GM19239 (cell line): ENCODE measurements at places on chromosomes 7 and 10.

- no peak for DNase-seq
Observed at GRCh38 chr10:91587710-91588638, 44.9 kb downstream of the PPP1R3C start.

GRCh38 chr7:134694299-134694698, 47.6 kb downstream of the BPGM start:
- DNase-seq = no peak

GRCh38 chr10:14302035-14302434, 28.7 kb downstream of the FRMD4A start:
- no peak for DNase-seq

DNA sequence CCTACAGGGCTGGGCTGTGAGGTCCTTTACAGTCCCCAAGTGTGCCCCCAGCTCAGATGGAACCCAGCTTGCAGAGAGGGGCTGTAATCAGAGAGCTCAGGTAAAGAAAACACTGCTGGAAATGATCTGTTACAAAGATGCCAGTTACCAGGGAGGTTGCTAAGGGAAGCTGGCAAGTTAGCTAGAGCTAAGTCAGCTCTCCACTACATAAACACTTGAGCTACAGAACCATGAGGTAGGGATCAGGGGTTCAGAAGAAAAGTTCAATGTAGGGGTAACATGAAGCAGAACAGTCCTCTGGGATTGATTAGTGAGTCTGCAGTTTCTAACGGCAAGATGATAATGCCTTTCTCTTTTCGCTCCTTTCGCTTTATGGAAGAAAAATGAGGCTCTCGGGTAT, 53.1 kb upstream of the TM9SF3 start:
- DNase-seq = no peak

DNA sequence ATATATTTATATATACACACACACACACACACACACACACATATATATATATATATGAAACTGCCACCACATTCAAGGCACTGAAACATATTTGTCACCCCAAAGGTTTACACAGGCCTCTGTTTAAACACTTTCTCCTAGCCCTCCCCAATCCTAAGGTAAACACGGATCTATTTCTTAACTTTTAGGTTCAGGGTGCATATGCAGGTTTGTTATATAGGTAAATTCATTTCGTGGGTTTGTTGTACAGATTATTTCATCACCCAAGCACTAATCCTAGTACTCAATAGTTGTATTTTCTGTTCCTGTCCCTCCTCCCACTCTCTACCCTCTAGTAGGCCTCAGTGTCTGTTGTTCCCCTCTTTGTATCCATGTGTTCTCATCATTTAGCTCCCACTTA, 305.0 kb downstream of the GPR37 start:
- no peak for DNase-seq

GRCh38 chr7:104931181-104931781, 82.7 kb upstream of the KMT2E start:
- no peak for DNase-seq

- DNase-seq = no peak
Observed at GRCh38 chr10:60459701-60460457, 70.2 kb upstream of the ANK3 start.

DNA sequence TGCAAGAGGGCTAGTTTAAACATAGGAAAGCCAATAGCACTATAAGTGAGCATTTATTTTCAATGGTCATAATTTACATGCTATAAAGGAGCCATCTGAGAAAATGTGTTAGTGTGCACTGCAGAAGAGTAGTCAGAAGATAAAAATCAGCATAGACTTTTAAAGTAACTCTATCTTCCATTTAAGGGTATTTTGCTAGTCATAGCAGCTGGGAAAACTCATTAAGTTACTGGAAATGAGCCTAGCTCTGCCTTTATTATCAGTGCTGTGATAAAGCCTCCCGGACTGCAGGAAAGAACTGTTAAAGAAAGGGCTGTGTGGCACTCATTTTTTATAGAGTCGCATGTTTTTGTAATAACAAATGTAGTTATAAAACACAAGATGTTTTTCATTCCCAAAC, 825.8 kb upstream of the POM121L12 start:
- no peak for DNase-seq

- DNase-seq = peak; percentile 83
Observed at GRCh38 chr7:56063882-56064625, at the start of gene SUMF2. TSS of gene SUMF2 (plus strand) at chr7:56064286. CDS start at chr7:56064312, 26 bp downstream.

- DNase-seq = no peak
Observed at GRCh38 chr7:106681815-106682495, 21.0 kb upstream of the CCDC71L start.

- no peak for DNase-seq
Observed at GRCh38 chr7:133303931-133304330, 51.1 kb downstream of the EXOC4 start.

- DNase-seq = no peak
Observed at GRCh38 chr10:78565841-78566240, 502.9 kb upstream of the ZMIZ1 start.

DNA sequence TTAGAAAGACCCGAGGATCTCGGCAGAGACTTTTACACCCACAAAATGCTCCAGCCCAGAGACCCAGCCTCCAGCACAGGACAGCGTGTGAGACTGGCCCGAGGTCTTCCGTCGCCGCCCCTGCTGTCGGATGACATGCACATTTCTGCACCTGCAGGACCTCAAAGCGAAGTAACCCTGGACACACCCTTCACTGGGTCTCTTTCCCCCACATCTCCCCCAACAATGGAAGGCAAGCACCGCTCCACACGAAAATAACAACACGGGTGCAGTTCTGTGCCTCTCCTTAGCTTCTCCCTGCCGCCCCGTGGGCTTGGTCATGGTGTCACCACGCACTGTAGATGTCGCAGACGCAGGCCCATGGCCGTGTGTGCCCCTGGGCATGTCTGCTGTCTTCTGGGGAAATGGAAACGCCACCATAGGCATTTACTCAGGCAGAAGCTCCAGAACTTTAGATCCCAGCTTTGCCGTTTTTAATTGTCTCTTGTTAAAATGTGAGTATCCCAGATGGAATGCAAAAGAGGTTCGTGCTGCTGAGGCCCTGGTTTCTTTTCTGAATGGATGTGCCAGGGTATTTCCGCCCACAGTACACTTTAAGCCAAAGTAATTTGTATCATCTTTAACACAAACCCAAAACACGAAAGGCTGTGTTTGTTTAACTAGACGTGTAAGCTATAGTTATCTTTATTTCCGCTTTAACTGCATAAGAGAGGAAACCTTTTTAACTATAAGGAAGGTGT, 237.9 kb downstream of the MGMT start:
- DNase-seq = no peak

DNA sequence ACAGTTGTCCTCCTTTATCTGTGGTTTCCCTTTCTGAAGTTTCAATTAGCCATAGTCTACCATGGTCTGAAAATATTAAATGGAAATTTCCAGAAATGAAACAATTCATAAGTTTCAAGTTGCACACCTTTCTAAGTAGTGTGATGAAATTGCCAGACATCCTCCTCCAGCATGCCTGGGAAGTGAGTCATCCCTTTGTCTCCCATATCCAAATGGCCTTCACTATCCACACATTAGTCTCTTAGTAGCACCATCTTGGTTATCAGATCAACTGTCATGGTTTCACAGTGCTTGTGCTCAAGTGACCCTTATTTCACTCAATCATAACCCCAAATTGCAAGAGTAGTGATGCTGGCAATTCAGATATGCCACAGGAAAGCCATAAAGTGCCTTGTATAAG, 83.4 kb upstream of the PPP1R9A start:
- DNase-seq = no peak

DNA sequence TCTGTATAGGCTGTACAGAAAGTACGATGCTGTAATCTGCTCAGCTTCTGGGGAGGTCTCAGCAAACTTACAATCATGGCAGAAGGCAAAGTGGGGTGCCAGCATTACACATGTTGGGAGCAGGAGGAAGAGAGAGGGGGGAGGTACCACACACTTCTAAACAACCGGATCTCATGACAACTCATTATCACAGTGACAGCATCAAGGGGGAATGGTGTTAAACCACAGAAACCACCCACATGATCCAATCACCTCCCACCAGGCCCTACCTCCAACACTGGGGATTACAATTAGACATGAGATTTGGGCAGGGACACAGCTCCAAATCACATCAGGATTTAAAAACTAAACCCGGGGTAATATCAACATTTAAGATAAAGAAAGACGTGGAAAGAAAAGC, 468.8 kb upstream of the AUTS2 start:
- DNase-seq = no peak

DNA sequence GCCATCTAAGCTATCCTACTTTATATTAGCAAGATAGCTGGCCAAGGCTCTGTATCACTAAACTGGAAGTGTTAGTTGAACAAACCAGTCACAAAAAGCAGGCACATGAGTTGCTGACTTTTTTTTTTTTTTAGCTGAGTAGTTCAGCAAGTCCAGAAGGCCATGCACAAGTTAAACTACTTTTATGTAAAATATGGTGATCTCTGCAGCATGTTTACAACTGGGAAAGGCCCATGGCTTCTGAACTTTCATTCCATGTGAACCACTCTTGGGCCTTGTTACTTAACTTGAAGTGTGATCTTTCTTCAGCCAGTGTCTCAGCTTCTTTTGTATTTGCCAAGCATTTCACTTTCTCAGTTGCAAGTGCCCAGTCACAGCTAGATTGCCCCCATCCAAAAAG, 78.5 kb downstream of the CALD1 start:
- DNase-seq = no peak

DNA sequence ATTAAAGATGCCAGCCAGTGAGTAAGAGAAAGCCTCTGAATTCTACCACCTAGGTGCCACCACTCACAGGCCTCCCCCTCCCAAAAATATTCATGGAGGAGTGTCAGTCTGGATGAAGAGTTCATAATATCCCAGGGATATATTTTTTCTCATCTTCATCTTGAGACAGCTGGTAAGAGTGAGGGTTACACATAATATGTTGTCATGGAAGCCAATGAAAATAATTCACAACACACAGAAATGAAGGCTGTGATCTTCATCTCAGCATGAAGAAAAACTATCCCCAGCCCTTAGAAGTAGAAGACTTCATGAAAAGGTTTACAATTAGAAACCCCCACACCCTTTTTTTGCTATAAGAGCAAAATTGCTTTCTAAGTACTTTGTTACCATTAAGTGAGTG, 175.6 kb downstream of the DNAH11 start:
- no peak for DNase-seq

DNA sequence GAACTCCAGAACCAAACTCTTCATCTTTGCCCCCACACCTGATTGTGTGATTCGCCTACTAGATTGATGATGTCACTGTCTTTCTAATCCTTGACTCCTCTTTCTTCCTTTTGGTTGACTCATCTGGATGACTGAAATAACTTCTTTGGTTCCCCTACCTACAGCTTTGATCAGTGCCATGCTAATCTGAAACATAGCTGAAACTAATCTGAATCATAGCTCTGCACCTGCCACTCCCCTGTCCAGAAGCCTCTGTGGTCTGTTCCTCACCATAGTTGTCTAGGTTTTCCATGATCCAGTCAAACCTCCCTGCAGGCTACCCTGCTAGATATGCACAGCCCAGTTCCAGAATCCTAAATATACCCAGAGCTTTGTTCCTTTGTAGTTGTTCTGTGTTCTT, 51.9 kb downstream of the ZNF365 start:
- DNase-seq = no peak
